ENCODE measurements at places on chromosomes 5 and 9. TPM values are rescaled to one million over a fixed set of nuclear protein-coding genes. Genes with fewer than 3 reads are reported as not detected.
A peak's percentile ranks its signal among the peaks of the same experiment; 100 is the strongest.

GRCh38 chr5:176934309-176934930, 35.3 kb upstream of the HK3 start:
- DNase-seq: no peak

DNA sequence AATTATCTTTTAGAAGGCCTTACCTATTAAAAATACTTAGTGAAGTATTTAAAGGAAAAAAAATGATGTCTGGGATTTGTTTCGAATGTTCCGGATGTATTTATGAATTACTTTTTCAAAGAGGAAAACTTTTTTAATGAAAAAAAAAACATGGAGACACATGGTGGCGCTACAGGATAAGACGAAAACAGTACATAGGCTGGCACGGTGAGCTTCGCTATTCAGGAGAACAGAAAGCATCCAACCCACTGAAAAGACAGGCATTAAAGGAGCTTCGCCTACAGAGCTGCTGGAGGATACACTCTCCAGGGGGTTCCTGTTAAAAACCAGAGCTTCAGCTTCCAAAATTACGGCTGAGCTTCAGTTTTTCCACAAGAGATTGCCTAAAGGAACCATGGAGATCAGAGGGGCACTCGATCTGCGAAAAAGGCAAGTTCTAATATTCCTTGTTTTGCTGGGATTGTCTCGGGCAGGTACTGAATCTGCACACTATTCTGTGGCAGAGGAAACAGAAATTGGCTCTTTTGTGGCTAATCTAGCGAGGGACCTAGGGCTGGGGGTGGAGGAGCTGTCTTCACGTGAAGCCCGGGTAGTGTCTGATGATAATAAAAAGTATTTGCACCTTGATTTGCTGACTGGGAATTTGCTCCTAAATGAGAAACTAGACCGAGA, at the start of gene PCDHB14:
Gene PCDHB14, plus strand, starts transcription at position 232 of the 672 bp plus-strand sequence. Its CDS starts 163 bp downstream, at position 395.
- DNase-seq: no peak

GRCh38 chr9:10032166-10032565, 580.6 kb downstream of the PTPRD start:
- no peak for DNase-seq

DNA sequence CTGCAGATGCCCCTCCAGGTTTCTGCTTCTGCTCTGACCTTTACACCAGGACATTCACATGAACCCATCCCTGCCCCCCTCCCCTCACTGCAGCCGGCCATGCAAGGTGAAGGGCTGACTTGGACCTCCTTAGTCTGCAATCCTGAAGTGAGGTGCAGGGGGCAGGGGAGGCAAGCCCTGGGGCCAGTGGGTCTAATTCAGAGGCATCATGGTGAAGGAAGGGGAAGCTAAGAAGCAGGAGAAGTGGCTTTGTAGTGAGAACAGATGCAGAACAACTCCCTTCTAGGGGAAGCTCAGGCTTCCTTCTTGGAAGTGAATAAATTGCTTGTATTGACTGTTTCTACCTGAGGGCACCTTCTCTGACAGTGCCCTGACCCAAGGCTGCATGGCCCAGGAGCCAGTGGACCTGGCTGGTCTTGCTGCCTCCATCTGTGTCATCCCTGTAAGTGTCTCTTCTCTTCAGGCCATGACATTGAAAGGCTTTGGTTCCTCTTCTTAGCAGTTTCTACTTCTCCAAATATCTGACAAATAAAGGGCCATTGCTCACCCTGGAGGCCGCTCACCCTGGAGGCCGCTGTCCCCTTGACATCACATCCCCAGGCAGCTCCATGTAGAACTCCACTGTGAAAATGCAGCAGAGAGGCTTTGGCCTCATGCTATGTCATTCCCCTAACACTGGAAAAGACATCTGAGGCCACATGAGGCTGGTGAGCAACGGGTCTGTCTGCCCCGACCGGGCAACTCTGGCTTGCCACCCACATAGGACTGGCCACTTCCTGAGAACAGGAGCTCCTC, 55.3 kb downstream of the GADD45G start:
- DNase-seq: no peak

GRCh38 chr5:165602529-165602928, 2097.1 kb downstream of the MAT2B start:
- DNase-seq: no peak

DNA sequence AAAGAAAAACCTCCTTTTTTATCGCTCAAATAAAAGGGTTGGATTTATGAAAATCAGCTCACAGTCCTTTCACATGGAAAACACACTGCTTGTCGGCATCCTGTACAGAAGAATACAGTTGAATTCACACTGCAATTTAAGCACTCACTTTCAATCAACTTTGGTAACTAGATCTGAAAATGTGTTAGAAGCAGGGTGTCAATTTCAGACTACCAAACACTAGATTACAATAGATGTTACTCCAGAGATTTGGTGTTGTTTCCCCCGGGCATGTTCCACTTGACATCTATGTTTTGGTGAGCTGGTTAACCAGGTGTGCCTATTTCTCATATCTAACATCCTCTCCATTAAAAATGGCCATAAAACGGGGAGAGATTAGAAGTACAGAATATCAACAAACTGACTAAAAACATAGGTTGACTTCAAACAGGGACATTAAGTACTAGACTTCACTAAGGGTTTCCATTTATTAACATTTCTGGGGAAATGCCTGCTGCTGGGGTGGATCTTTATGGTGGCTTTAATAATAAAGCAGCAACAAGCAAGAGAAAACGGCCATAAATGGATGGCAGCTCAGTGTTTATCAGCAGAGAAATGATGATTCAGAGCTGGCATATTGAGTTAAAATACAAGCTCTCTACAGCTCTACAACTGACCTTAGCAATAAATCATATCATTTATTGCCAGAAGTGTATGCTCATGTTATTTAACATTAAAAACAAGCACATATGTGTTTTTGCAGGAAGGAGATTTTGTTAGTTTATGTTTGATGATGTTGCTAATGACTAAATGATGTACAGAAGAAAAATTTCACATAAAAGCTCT, 158.8 kb downstream of the SLF1 start:
- no peak for DNase-seq

DNA sequence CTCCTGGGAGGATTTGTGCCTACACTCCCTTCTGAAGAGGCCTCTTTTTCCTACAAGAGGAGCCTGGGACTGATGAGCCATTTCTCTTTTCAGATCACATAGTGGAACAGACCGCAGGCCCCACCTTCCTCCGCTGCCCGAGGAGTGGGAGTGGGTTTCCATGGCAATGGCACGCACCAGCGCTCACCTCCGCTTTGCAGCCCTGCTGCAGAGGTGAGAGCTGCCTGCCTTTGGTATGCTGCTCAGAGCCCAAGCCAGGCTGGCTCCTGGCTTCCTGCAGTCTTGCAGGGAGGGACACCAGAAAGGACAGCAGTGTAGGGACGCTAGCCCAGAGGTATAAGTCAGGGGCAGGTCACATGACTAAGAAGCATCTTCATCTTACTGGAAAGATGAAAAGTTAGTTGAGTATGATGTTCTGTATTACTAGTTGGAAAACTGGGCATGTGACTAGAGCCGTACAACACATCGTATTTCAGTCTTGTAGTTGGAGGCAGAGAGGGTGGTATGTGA, 12.4 kb downstream of the PTTG1 start:
- DNase-seq: no peak

- DNase-seq: no peak
Observed at GRCh38 chr5:91494447-91494996, 111.4 kb upstream of the ARRDC3 start.

DNA sequence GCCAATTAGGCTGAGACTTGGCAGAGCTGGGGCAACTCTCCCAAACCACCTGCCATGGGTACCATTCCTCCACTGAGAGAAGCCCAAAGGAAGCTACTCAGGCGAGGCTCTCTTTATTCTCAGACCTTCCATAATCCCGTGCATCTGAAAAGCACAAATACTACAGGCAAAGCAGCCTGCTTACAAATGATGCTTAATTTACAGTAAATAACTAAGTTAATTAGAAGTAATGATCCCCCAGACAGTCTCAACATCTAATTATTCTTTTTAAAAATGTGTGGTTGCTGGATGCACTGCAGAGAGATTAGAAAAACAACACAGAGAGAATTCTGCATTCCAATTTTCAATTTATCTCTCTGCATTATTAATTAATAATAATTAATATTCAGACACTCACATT, 53.1 kb downstream of the AK8 start:
- DNase-seq: no peak

- no peak for DNase-seq
Observed at GRCh38 chr5:79842006-79842881, 148.8 kb downstream of the MTX3 start.

DNA sequence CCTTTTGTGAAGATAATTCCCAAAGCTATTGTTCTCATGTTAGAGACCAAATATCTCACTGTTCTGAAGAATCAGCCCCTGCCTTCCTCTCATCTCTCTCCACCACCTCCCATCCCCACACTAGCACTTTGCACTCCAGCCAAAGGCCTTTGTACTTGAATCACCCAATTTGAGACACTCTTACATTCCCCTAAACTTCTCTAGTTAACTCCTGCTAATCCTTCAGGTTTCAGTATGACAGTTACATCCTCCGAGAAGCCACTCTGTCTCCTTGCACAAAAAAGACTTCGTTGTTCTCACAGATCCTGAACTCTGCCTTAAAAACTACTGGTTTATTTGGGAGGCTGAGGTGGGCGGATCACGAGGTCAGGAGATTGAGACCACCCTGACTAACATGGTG, 227.5 kb downstream of the PIK3R1 start:
- no peak for DNase-seq

GRCh38 chr5:168679515-168679920, 100.3 kb upstream of the PANK3 start:
- DNase-seq: peak; percentile 29

- no peak for DNase-seq
Observed at GRCh38 chr5:10018201-10019069, 231.3 kb downstream of the ATPSCKMT start.

GRCh38 chr9:30757723-30758122, 1626.7 kb upstream of the ACO1 start:
- no peak for DNase-seq

DNA sequence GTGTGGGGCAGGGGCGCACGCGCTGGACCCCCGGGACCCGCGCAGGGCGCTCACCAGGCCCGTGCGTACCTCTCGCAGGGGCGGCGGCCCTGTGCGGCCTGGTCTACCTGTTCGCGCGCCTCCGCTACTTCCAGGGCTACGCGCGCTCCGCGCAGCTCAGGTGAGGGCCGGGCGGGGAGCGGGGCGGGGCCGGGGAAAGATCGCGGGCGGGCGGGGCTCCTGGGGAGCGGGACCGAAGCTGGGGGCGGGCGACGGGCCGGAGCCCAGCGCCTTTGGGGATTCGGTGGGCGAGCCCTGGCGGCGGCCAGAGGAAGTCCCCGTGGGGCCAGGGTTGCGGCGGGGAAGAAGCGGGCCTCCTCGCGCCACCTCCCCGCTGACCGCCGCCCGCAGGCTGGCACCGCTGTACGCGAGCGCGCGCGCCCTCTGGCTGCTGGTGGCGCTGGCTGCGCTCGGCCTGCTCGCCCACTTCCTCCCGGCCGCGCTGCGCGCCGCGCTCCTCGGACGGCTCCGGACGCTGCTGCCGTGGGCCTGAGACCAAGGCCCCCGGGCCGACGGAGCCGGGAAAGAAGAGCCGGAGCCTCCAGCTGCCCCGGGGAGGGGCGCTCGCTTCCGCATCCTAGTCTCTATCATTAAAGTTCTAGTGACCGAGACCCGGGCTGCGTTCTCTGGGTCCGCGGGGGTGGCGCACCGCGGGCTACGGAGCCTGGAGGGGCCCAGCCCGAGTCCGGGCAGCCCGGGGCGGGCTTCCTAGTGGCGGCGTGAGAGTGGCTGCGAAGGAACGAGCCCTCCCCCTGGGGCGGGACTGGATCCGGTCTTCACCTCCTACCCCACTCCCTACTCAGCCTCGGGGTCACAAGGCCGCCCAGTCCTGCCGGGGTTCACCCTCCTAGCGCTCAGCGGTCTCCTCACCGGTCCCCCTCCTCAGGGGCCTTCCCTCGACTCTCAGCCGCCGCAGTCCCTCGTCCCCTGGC, 2.4 kb downstream of the LTC4S start:
- peak; percentile 68 for DNase-seq

GRCh38 chr9:12775679-12776512, 1.1 kb downstream of the LURAP1L start:
- DNase-seq: no peak

GRCh38 chr5:108421713-108422112, 39.8 kb upstream of the FBXL17 start:
- DNase-seq: no peak

- no peak for DNase-seq
Observed at GRCh38 chr5:74493411-74493810, 147.1 kb downstream of the ENC1 start.

- no peak for DNase-seq
Observed at GRCh38 chr9:40907657-40908624, 220.5 kb downstream of the FOXD4L6 start.

DNA sequence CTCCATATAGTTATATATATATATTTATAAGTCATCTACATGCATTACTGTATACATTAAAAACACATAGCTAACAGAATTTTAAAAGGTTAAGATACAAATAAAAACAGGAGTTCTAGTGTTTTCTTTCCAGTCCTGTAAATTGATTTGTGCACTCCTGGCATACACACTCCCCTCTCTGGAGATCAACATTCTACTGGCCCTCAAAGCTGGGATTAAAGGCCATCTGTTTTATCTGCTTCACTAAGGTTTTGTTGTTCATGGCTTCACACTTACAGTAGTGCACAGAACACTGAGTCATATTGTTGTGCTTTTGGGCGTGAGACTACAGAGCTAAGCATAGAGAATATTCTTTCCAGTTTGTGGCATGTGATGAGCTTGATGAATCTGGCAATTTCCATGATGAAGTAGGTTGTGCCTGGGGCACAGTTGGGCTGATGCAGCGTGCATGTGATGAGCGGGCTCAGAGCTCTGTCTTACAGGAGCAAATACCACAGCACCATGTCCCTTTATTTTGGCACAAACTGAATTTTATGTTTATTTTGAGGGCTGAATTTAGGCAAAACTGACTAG, 98.2 kb downstream of the TAF11L14 start:
- no peak for DNase-seq

GRCh38 chr9:98502311-98502975, 206.3 kb downstream of the GABBR2 start:
- DNase-seq: no peak

GRCh38 chr5:55485073-55485472, 49.7 kb downstream of the PLPP1 start:
- DNase-seq: no peak

- DNase-seq: no peak
Observed at GRCh38 chr5:93294996-93295395, 286.0 kb downstream of the NR2F1-AS1 start.

The TOMM5 gene
- 227 TPM for total RNA-seq

The IL33 gene
- total RNA-seq: not detected

The STPG3 gene
- 0.28 TPM for total RNA-seq

The ASS1 gene
- 2.3 TPM for total RNA-seq

The LMX1B gene
- total RNA-seq: not detected

The HAND1 gene
- not detected for total RNA-seq

The SPINK1 gene
- not detected for total RNA-seq

The MEIKIN gene
- 0.53 TPM for total RNA-seq

The GOLGA1 gene
- 21.1 TPM for total RNA-seq

The ZDHHC11B gene
- total RNA-seq: 0.55 TPM

The ELOVL7 gene
- total RNA-seq: 0.11 TPM

The COL27A1 gene
- total RNA-seq: 0.86 TPM

The MCIDAS gene
- total RNA-seq: not detected

The SERF1A gene
- total RNA-seq: 11.6 TPM

The PCDHGC4 gene
- total RNA-seq: not detected

The CARD9 gene
- total RNA-seq: 1.4 TPM
